T-helper 17 cell (primary cell): ENCODE measurements at places on chromosomes 7 and 10. TPM values are rescaled to one million over a fixed set of nuclear protein-coding genes. Genes with fewer than 3 reads are reported as not detected.

The TMEM273 gene
- 39.6 TPM for total RNA-seq

The UPP1 gene
- total RNA-seq, result 72.1 TPM

The SMKR1 gene
- 0.77 TPM for total RNA-seq

The MRM2 gene
- 4.2 TPM for total RNA-seq

GRCh38 chr10:36301539-36301938, 659.4 kb upstream of the FZD8 start:
- no peaks in the 10 kb centered on the region for H3K36me3 ChIP-seq
- no peak overlapping the region for H3K27ac ChIP-seq
- H3K4me3 ChIP-seq, result no peak overlapping the region
- no peaks in the 10 kb centered on the region for H3K27me3 ChIP-seq

DNA sequence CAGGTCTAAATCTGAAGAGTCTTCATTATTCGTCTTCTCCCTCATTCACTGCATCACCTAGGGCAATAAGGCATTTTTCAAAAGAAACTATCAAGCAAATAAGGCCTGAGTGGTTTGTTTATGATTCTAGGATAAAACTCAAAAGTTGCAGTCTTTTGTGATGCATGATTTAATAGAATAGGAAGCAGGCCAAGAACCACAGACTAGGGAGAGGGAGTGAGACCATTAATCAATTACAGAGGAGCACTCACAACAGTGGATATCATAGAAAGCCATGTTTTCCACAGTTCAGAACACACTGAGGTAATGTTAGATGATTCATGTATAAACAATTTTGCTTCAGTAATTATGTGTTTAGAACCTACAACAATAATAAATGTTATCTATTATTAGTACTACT, 87.8 kb upstream of the LRRTM3 start:
- H3K4me3 ChIP-seq, result no peak overlapping the region
- no peak overlapping the region for H3K27ac ChIP-seq
- H3K36me3 ChIP-seq, result no peaks in the 10 kb centered on the region
- no peak for DNase-seq

DNA sequence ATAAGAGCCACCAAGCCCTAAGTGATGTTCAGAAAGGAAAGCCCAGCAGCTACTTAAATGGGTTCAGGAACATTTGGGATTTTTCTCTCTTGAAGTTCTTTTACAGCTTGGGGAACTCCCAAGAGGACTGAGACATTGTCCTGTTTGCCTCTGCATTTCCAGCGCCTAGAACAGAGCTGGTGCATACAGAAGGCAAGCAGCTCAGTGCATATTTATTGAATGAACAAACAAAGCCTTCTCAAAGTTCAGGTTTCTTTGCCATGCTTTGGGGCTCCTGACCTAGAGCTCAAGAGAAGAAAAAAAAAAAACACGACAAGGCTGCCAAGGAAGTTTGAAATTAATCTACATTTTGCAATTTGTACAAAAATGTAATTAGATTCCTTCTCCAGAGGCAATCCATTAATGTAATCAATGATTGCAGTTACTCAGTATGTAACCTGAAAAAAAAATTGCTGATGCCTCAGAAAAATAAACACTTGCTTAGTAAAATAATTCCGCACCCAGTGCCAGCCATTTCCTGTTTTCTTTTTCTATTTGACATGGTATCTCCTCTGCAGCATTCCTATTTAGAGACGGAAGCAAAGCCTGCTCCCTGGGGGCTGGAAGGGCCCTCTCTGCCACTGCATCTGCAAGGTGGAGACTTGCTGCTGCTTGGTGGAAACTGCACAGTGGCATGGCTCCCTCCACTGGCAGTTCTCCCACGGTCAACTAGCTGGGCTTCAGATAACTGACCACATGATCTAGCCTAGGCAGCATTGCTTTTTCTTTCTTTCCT, 157.3 kb downstream of the TMEM178B start:
- no peak for DNase-seq
- H3K36me3 ChIP-seq, result no peaks in the 10 kb centered on the region
- H3K27me3 ChIP-seq, result peaks cover 36% of the 10 kb centered on the region
- H3K27ac ChIP-seq, result no peak overlapping the region
- H3K4me1 ChIP-seq, result peaks cover 2% of the 10 kb centered on the region
